ENCODE measurements at places on chromosomes 16 and 17. TPM values are rescaled to one million over a fixed set of nuclear protein-coding genes. Genes with fewer than 3 reads are reported as not detected.
A peak's percentile ranks its signal among the peaks of the same experiment; 100 is the strongest.

DNA sequence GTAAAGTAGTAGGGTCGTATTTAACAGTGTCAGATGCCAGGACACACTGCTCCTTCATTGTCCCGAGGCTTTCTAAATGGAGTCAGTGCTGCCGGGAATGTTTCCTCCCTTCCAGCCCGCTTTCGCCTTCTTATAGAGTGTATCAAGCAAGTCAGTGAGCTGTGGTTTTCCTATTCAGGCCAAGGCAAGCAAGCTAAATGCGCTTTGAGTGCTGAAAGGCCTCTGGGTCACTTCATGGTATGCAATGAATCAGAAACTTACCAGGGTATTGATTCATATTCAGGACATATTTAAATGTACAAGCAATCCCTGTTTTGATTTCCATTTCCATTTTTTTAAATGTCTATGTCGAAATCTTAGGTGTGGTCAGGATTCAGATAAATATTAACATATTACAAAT, 327.9 kb upstream of the SOX9 start:
- H3K36me3 ChIP-seq: no peaks in the 10 kb centered on the region
- DNase-seq: peak; percentile 86
- no peaks in the 10 kb centered on the region for H3K27me3 ChIP-seq
- peaks cover 22% of the 10 kb centered on the region for H3K4me1 ChIP-seq

HAP1 gene
- not detected for total RNA-seq

RAC3 gene
- 7.9 TPM for total RNA-seq

VPS35 gene
- 213 TPM for total RNA-seq

- H3K4me3 ChIP-seq: no peak overlapping the region
- no peaks in the 10 kb centered on the region for H3K4me1 ChIP-seq
- no peak overlapping the region for H3K27ac ChIP-seq
- peaks cover 36% of the 10 kb centered on the region for H3K36me3 ChIP-seq
- DNase-seq: peak; percentile 63
- no peaks in the 10 kb centered on the region for H3K27me3 ChIP-seq
Observed at GRCh38 chr17:18246880-18247612, 11.5 kb downstream of the FLII start.

DNA sequence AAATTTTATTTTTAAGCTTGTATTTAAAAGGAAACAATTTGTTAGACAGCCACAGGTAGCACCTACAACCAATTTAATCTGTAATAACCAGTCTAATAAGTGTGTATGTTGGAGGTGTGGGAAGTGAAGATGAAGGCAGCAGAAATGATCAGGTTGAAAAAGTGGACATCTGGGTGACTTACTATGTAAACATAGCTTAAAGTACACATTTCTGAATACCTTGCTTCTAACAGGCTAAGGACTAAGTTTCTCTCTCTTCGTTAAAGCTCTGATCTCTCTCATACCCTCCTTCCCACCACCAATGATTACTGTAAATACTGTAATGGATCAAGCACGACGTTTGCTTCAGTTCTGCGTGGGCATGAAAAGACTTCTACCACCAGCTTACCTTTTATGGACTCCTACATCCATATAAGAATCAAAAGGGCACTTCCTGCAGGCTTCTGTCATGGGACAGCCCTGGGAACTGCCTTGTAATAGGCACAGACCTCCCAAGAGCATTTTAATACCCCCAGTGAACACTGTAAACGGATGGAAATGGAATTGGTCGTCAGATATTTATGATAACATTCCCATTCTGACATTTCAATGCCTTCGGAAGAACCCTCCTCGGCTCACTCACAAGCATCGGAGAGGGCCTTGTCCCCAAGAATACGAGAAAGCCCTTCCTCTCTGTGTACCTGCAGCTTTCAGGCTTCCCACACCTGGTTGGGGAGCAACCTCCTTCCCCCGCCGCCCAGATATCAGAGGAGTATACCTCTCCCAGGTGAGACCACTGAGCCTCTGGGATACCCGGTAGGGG, 700 bp downstream of the CCDC43 start:
- peak overlapping the region; percentile 98 for H3K4me3 ChIP-seq
- H3K36me3 ChIP-seq: no peaks in the 10 kb centered on the region
- peak; percentile 29 for DNase-seq
- peak overlapping the region; percentile 85 for H3K27ac ChIP-seq
- H3K27me3 ChIP-seq: no peaks in the 10 kb centered on the region
- H3K4me1 ChIP-seq: peaks cover 14% of the 10 kb centered on the region

DNA sequence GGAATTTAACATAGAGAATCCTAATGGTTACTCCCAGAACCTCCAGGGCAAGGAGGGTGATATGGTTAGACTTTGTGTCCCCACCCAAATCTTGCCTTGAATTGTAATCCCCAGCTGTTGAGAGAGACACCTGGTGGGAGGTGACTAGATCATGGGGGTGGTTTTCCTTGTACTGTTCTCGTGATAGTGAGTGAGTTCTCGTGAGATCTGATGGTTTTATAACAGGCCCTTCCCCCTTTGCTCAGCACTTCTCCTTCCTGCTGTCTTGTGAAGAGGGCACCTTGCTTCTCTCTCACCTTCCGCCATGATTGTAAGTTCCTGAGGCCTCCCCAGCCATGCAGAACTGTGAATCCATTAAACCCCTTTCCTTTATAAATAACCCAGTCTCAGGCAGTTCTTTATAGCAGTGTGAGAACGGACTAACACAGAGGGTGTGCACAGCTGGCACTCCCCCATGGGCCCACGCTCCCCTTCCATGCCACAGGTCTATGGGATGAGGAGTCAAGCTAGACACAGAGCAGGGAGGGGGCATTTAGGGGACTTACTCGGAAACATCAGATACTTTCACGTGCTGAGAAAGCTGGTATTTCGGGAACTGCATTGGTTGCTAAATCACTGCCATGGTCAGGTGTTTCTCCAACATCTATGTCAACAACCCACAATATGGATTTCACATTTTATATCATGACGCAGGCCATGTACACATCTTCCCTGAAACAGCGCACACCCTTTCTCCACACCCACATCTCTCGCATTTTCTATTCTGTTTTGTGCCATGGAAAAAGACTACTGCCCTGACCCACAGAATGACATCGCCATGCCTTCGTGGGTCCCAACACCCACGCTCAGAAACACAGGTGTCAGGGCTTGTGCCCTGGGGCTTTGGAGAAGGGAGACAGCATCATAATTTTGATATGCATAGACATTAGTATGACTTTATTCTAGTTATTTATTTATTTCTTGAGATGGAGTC, 199.1 kb upstream of the GSE1 start:
- H3K36me3 ChIP-seq: no peaks in the 10 kb centered on the region
- H3K27me3 ChIP-seq: no peaks in the 10 kb centered on the region
- no peaks in the 10 kb centered on the region for H3K4me1 ChIP-seq
- H3K4me3 ChIP-seq: no peak overlapping the region
- no peak for DNase-seq

MVP gene
- 296 TPM for total RNA-seq

GRCh38 chr16:18933501-18933900, 7.3 kb upstream of the SMG1 start:
- H3K36me3 ChIP-seq: no peaks in the 10 kb centered on the region
- peaks cover 18% of the 10 kb centered on the region for H3K4me1 ChIP-seq
- H3K4me3 ChIP-seq: no peak overlapping the region
- DNase-seq: no peak

KLHDC4 gene
- 19.6 TPM for total RNA-seq

DNA sequence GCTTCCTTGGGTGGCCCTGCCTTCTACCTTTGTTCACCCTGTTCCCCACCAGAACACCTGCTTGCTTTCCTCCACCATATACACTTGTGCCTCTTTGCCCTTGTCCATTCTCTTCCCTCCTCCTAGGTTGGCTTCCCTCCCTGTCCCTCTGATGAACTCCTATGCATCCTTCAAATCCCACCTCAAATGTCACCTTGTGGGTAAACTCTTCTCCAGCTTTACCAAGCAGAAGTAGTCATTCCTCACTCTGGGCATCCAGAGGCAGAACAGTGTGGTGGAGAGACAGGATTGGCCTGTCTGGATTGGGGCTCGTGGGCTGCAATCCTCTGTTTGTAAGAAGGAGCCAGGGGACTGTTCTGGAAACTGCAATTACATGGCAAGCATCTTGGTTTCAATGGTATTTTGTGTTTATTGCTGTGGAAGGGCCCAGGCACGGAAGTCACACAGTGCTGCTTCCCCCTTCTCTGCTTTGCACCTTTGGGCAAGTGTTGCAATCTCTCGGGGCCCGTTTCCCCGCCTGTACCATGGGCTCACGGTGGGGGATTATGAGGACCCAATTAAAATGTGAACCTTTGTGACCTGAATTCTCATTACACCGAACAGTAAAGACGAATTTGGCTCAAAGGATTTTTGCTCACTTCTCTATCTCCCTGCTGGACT, 21.9 kb upstream of the NXPH3 start:
- DNase-seq: no peak
- H3K27me3 ChIP-seq: 0 out of 2 replicates have a peak, but pooled peaks cover 4% of the 10 kb centered on the region
- H3K4me1 ChIP-seq: no peaks in the 10 kb centered on the region
- no peaks in the 10 kb centered on the region for H3K36me3 ChIP-seq
- no peak overlapping the region for H3K27ac ChIP-seq

DNA sequence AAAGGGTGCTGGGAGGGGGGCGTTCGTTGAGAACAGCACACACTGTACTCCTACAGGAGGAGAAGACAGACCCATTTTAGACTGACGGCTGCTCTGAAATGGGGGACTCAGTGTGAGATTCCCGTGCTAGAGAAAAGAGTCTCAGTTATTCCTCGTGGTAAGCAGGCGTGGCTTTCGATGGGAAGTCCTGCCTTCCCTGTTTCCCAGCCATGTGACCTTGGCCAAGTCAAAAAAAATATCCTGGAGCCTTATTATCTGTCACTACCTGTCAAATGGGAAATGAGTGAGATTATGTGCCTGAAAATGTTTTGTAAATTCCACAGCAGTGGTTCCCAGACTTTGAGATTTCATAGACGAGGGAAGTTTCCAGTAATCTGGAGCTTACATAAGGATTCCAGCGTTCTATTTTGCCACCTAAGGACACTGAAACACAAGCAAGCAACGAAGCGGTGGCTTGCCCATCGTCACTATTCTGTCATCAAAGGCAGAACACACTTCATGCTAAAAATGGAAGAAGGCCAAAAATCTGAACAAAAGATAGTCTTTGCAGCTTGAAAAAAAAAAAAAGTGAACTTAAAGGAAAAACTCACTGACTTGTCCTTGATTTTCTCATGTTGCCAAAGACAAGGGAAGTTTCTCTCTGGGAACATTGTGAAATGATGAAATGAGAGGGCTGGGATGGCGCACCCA, 253.4 kb upstream of the RPL38 start:
- peaks cover 10% of the 10 kb centered on the region for H3K27me3 ChIP-seq
- H3K4me1 ChIP-seq: no peaks in the 10 kb centered on the region
- DNase-seq: no peak
- no peaks in the 10 kb centered on the region for H3K36me3 ChIP-seq
- no peak overlapping the region for H3K27ac ChIP-seq

DNA sequence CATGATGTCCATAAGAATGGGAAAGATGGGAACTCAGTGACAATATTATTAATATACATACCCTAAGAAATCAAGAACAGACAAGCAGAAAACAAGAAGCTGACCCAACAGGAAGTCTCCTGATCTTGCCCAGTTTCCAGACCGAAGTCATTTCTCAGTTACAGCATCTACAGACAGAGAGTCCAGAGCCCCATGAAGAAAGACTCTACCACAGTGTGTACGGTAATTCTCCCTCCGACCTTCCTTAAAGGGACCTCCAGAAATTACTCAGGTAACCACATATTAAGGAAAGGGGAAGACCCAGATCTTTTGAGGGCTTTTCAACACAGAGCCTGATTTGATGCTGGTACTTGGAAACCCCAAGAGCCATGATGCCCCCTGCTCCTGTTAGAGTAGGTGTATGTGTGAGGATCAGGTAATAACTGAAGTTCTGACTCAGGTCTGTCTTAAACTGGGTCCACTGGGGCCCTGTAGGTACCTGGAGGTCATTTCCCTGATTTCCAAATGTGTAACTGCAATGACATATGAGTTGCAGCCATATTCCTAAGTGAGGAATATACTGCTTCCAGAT, 132.4 kb downstream of the ABCA8 start:
- H3K27ac ChIP-seq: no peak overlapping the region
- H3K27me3 ChIP-seq: no peaks in the 10 kb centered on the region
- peaks cover 16% of the 10 kb centered on the region for H3K4me1 ChIP-seq
- H3K4me3 ChIP-seq: no peak overlapping the region
- H3K36me3 ChIP-seq: no peaks in the 10 kb centered on the region

GRCh38 chr17:2995886-2996809, 67.3 kb downstream of the OR1D5 start:
- DNase-seq: peak; percentile 27
- no peak overlapping the region for H3K27ac ChIP-seq
- no peaks in the 10 kb centered on the region for H3K36me3 ChIP-seq
- no peaks in the 10 kb centered on the region for H3K4me1 ChIP-seq

GRCh38 chr16:86898386-86898785, 320.0 kb downstream of the FOXL1 start:
- no peak overlapping the region for H3K27ac ChIP-seq
- peaks cover 40% of the 10 kb centered on the region for H3K27me3 ChIP-seq
- H3K36me3 ChIP-seq: no peaks in the 10 kb centered on the region
- H3K4me1 ChIP-seq: peaks cover 12% of the 10 kb centered on the region
- no peak overlapping the region for H3K4me3 ChIP-seq
- no peak for DNase-seq

Data from GM23248 (cell line).